ENCODE measurements at places on chromosomes 5 and 9. TPM values are rescaled to one million over a fixed set of nuclear protein-coding genes. Genes with fewer than 3 reads are reported as not detected.

Gene FYB1
- total RNA-seq: 12.9 TPM

Gene PAPPA
- total RNA-seq: 5.0 TPM

Gene TAS2R1
- total RNA-seq: not detected

Gene SLC27A6
- 22.5 TPM for total RNA-seq

GRCh38 chr5:18074961-18075360 is 440.7 kb downstream of the TAF11L14 start:
- H3K36me3 ChIP-seq: no peaks in the 10 kb centered on the region
- H3K27ac ChIP-seq: no peak overlapping the region

- no peak overlapping the region for H3K27ac ChIP-seq
- H3K4me1 ChIP-seq: no peaks in the 10 kb centered on the region
- no peak overlapping the region for H3K4me3 ChIP-seq
- H3K27me3 ChIP-seq: peaks cover 15% of the 10 kb centered on the region
Observed at GRCh38 chr9:135468854-135469521, 10.6 kb upstream of the PPP1R26 start.

DNA sequence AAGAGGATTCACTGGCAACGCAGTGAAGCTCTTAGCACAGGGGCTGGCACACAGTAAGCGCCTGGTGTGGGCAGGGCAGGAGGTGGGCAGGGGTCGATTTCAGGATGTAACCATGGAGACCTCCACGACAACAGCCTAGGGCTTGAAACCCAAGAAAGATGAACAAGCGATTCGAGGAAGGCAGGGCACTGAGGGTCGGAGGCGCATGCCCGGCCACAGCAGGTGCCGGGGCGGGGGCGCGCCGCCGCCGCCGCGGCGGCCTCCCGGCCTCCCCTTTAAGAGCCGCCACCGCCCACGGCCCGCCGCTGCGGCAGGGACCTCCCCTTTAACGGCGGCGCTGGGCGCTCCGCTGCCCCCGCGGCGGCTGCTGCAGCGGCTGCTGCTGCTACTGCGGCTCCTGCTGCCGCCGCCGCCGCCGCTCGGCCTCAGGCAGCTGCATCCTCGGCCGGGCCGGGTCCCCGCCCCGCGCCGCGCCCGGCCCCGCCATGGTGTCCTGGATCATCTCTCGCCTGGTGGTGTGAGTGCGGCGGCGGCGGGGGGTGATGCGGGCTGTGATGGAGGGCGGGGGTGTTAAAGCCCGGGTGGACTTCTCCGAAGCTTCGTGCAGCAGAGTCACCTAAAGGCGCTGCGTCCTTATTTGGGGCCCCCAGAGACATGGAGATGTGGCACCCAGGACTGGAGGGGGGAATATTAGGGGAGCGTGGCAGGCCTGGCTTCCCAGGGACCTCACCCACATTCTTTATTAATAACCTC is at the start of gene REEP2:
Gene REEP2, plus strand, starts transcription at position 334 of the 753 bp plus-strand sequence. Its CDS starts 152 bp downstream, at position 486.
- DNase-seq: no peak
- H3K27me3 ChIP-seq: no peaks in the 10 kb centered on the region
- H3K36me3 ChIP-seq: peaks cover 30% of the 10 kb centered on the region
- H3K4me3 ChIP-seq: peak within 1 kb of the TSS; percentile 67
- peak within 1 kb of the TSS; percentile 75 for H3K27ac ChIP-seq
- H3K4me1 ChIP-seq: peaks cover 31% of the 10 kb centered on the region

DNA sequence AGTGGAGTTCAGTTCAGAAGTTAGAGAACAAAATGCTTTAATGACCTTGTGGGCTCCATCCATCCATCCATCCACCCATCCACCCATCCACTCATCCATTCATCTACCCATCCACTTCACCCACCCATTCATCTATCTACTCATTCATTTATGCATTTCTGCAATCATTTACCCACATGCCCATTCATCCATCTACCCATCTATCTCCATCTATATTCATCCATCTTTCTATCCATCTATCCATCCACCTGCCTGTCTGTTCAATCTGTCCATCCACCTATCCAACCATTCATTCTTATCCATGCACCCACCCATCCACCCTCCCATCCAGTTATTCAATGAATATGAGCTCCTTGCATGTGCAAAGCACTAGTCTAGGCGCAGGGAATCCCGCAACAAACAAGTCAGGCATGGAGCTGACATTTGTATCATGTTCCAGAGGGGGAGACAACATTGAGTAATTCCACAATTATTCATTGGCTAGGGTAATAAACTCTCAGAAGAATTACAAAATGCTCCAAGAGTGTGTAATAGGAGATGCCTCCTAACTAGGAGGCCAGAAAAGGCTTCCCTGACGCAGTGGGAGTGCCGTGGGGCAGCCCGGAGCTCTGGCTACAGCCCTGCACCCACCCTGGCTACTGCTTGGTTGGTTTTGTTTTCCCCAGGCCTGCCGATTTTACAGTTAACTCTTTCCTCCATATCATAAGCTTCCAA is 211.2 kb downstream of the NXNL2 start:
- peak; percentile 90 for DNase-seq
- no peak overlapping the region for H3K4me3 ChIP-seq
- H3K27me3 ChIP-seq: no peaks in the 10 kb centered on the region

DNA sequence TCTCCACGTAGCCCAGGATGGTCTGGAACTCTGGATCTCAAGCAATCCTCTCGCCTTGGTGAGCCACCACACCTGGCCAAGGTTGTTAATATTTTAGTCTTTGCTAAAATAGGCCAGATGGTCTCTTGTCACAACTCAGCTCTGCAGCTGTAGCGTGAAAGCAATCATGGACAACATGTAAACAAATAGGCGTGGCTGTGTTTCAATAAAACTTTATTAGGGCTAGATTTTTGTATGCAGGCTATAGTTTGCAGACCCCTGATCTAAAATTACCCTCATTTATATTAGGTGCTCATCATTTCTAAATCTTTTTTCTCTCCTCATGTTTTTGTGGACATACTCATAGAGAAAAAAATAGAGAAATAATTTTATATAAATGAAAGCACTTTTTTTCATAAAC is 72.1 kb upstream of the SLC28A3 start:
- no peaks in the 10 kb centered on the region for H3K36me3 ChIP-seq
- H3K27me3 ChIP-seq: no peaks in the 10 kb centered on the region
- no peak for DNase-seq
- no peak overlapping the region for H3K4me3 ChIP-seq
- H3K4me1 ChIP-seq: no peaks in the 10 kb centered on the region
- H3K27ac ChIP-seq: no peak overlapping the region

GRCh38 chr5:57172466-57173318 is 1.2 kb upstream of the GPBP1 start:
- H3K27me3 ChIP-seq: no peaks in the 10 kb centered on the region
- peak overlapping the region; percentile 98 for H3K27ac ChIP-seq
- no peak for DNase-seq
- H3K36me3 ChIP-seq: no peaks in the 10 kb centered on the region
- peak overlapping the region; percentile 90 for H3K4me3 ChIP-seq
- peaks cover 28% of the 10 kb centered on the region for H3K4me1 ChIP-seq

GRCh38 chr9:99085949-99086948 is 18.7 kb upstream of the TGFBR1 start:
- H3K27me3 ChIP-seq: no peaks in the 10 kb centered on the region
- no peak overlapping the region for H3K4me3 ChIP-seq
- H3K4me1 ChIP-seq: peaks cover 8% of the 10 kb centered on the region
- H3K36me3 ChIP-seq: no peaks in the 10 kb centered on the region

DNA sequence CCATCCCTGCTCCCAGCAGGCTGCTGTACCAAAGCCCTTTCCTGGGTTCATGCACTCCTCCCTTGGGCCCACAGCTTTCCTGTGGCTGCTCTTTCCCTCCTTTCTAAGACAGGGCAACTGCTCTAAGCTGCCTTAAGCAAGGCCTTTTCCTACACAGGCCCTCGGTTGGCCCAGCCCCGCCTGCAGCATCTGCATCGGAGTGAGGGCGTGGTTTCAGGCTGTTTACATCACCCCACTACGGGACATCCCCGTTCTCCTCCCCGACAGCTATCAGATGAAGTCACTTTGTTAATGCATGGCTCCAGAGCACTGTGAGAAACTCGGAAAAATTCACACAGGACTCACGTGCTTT is 3.4 kb downstream of the DPH7 start:
- peaks cover 48% of the 10 kb centered on the region for H3K36me3 ChIP-seq
- no peak overlapping the region for H3K4me3 ChIP-seq
- no peaks in the 10 kb centered on the region for H3K27me3 ChIP-seq
- H3K4me1 ChIP-seq: peaks cover 50% of the 10 kb centered on the region

- no peak overlapping the region for H3K4me3 ChIP-seq
- H3K36me3 ChIP-seq: no peaks in the 10 kb centered on the region
- H3K4me1 ChIP-seq: no peaks in the 10 kb centered on the region
- DNase-seq: no peak
Observed at GRCh38 chr5:169339869-169340268, 38.9 kb upstream of the SLIT3 start.

GRCh38 chr5:129244478-129244877 is 149.9 kb downstream of the ISOC1 start:
- no peaks in the 10 kb centered on the region for H3K27me3 ChIP-seq
- no peak for DNase-seq
- no peaks in the 10 kb centered on the region for H3K4me1 ChIP-seq
- no peaks in the 10 kb centered on the region for H3K36me3 ChIP-seq
- H3K4me3 ChIP-seq: no peak overlapping the region
- no peak overlapping the region for H3K27ac ChIP-seq

DNA sequence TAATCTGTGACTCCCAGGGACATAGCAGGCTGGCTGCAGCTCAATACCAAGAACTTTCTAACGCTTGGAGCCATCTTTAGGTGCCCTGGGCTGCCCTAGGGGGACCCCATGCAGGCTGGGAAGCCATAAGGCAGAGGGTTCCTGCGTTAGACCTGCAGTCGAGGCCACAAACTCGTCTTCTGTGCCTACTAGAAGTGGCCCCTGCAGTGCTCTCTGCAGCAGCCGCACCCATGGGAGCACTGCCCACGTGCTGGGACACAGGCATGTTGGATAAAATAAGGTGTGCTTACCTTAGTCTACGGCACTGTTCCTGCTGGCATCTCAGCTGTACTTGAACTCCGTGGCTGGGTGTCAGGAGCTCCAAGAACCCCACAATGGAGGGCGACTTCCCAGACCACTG is 9.4 kb downstream of the TOR1B start:
- no peak for DNase-seq
- no peaks in the 10 kb centered on the region for H3K4me1 ChIP-seq
- no peak overlapping the region for H3K4me3 ChIP-seq
- H3K27ac ChIP-seq: no peak overlapping the region
- peaks cover 89% of the 10 kb centered on the region for H3K36me3 ChIP-seq
